HCT116 (cell line): ENCODE measurements at places on chromosomes 4 and X.
A peak's percentile ranks its signal among the peaks of the same experiment; 100 is the strongest.

DNA sequence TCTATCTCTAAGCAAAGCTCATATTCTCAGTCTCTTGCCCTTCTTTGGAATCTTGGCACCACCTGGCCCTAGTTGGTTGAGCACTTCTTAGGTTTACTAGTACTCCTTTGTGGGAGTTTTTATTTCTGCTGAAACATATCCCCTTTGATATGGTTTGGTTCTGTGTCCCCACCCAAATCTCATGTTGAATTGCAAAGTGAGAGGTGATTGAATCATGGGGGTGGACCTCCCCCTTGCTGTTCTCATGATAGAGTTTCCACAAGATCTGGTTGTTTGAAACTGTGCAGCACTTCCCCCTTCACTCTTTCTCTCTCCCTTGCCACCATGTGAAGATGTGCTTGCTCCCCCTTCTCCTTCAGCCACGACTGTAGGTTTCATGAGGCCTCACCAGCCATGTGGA, 22.2 kb upstream of the SYNPO2 start:
- H3K27ac ChIP-seq: no peak overlapping the region
- no peaks in the 10 kb centered on the region for H3K27me3 ChIP-seq
- H3K4me1 ChIP-seq: no peaks in the 10 kb centered on the region

DNA sequence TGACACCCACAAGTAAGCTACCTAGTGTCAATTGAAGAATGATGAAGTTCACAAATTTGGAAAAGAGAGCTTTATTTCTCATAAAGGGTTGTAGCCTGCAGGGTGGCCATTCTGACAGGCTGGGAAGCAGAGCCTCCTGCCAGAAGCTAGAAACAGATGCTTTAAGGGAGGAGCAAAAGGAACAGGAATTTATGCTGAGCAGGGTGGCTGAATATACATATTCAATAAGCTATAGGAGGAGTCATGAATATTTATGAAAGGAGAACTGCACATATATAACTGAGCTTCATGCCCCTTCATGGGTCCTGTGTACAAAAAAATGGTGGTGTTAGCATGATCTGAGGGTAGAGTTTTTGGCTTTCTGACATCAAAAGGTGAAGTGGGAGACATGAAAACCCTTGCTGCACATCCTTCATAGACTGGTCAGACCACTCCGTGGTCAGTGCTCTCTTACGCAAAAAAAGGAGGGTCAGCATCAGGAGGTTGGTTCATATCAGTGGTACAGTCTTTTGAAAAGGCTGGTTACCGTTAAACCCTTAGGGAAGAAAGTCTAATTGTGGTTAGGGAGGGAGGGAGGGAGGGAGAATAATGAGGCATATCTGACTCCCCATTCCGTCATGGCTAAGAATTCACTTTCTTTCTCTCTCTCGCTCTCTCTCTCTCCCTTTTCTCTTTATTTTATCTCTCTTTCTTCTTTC, 121.4 kb downstream of the LUZP4 start:
- no peak for DNase-seq
- no peaks in the 10 kb centered on the region for H3K4me1 ChIP-seq
- H3K36me3 ChIP-seq: no peaks in the 10 kb centered on the region
- H3K4me3 ChIP-seq: no peak overlapping the region
- no peaks in the 10 kb centered on the region for H3K27me3 ChIP-seq

- H3K27me3 ChIP-seq: no peaks in the 10 kb centered on the region
- H3K4me3 ChIP-seq: no peak overlapping the region
- H3K27ac ChIP-seq: no peak overlapping the region
- H3K4me1 ChIP-seq: no peaks in the 10 kb centered on the region
- no peak for DNase-seq
- no peaks in the 10 kb centered on the region for H3K36me3 ChIP-seq
Observed at GRCh38 chrX:1442016-1442665, 10.6 kb downstream of the ASMTL start.

DNA sequence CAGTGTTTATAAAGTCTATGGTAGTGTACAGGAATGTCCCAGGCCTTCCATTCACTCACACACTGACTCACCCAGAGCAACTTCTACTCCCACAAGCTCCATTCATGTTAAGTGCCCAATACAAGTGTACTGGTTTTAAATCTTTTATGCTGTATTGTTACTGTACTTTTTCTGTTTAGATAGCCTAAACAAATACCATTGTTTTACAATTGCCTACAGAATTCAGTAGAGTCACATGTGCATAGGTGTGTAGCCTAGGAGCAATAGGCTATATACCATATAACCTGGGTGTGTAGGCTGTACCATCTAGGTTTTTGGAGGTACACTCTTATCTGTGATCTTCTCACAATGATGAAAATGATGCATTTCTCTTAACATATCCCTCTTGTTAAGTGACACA, 126.7 kb downstream of the DGKK start:
- no peaks in the 10 kb centered on the region for H3K27me3 ChIP-seq
- no peaks in the 10 kb centered on the region for H3K4me1 ChIP-seq
- DNase-seq: no peak
- no peak overlapping the region for H3K27ac ChIP-seq

GRCh38 chrX:22575161-22575845, 302.6 kb downstream of the CBLL2 start:
- no peaks in the 10 kb centered on the region for H3K36me3 ChIP-seq
- H3K4me3 ChIP-seq: no peak overlapping the region
- no peak overlapping the region for H3K27ac ChIP-seq
- H3K4me1 ChIP-seq: no peaks in the 10 kb centered on the region
- DNase-seq: no peak

- no peak for DNase-seq
- H3K27me3 ChIP-seq: no peaks in the 10 kb centered on the region
- H3K27ac ChIP-seq: no peak overlapping the region
- no peak overlapping the region for H3K4me3 ChIP-seq
- peaks cover 6% of the 10 kb centered on the region; the same call in 1 of the 2 replicates for H3K4me1 ChIP-seq
- no peaks in the 10 kb centered on the region for H3K36me3 ChIP-seq
Observed at GRCh38 chrX:46838486-46838870, 1.6 kb downstream of the RP2 start.

DNA sequence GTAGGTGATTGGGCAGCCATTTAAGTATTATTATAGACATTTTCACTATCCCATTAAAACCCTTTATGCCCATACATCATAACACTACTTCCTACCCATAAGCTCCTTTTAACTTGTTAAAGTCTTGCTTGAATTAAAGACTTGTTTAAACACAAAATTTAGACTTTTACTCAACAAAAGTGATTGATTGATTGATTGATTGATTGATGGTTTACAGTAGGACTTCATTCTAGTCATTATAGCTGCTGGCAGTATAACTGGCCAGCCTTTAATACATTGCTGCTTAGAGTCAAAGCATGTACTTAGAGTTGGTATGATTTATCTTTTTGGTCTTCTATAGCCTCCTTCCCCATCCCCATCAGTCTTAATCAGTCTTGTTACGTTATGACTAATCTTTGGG, 16.3 kb downstream of the HPRT1 start:
- DNase-seq: no peak
- no peak overlapping the region for H3K4me3 ChIP-seq
- H3K4me1 ChIP-seq: no peaks in the 10 kb centered on the region
- peaks cover 5% of the 10 kb centered on the region; the same call in 1 of the 2 replicates for H3K36me3 ChIP-seq
- H3K27me3 ChIP-seq: no peaks in the 10 kb centered on the region

DNA sequence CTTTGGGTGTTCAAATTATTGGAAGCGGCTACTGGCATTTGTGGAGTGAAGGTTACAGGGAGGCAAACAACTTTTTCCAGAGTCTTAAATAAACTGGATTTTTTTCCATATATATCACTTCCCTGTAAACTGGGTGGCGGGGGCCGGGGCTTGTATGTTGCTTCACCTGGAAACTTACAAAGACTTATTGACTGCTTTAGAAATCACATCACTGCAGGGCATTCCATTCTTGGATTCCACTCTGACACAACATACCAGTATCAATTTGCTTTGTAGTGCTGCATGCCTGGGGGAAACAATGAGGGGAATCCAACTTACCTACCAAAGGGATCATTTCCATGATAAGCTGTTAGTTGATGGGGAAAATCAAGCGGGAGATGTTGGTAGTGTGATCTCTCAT, 21.7 kb upstream of the FAM156A start:
- H3K4me3 ChIP-seq: no peak overlapping the region
- no peak for DNase-seq
- peaks cover 4% of the 10 kb centered on the region for H3K4me1 ChIP-seq

DNA sequence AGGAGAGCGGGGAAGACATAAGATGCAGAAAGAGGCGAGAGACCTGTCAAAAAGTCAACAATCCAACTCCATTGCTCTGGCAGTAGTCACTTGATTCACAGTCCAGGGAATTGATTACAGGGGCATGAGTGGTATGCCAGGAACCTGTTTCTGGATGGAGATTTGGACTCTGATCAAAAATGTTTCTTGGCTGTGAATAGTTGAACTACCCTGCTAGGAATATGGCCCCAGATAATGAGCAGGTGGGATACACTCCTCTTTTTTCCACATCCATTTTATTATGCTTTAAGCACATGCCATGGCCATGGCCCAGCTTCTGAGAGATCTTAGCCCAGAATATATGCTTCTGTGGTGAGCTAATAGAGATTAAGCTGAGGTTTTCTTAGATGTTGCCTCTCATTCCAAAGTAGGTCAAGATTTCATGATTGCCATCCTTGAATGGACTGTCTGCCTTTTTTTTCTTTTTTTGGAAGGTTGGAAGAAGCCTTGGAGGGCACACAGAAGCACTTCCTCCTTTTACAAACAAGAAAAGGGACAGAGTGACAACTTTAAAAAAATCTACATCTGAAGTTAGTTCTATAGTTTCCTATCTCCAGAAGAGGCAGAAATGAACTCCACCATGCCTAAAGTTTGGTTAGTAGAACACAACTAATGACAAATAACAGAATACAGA, 121.9 kb downstream of the KIT start:
- no peak for DNase-seq
- H3K4me1 ChIP-seq: no peaks in the 10 kb centered on the region
- no peaks in the 10 kb centered on the region for H3K27me3 ChIP-seq
- H3K36me3 ChIP-seq: no peaks in the 10 kb centered on the region
- no peak overlapping the region for H3K4me3 ChIP-seq
- H3K27ac ChIP-seq: no peak overlapping the region

GRCh38 chrX:37767430-37767829, 12.4 kb upstream of the CYBB start:
- H3K36me3 ChIP-seq: no peaks in the 10 kb centered on the region
- H3K4me3 ChIP-seq: no peak overlapping the region
- H3K27ac ChIP-seq: no peak overlapping the region
- no peaks in the 10 kb centered on the region for H3K4me1 ChIP-seq
- H3K27me3 ChIP-seq: no peaks in the 10 kb centered on the region
- no peak for DNase-seq

DNA sequence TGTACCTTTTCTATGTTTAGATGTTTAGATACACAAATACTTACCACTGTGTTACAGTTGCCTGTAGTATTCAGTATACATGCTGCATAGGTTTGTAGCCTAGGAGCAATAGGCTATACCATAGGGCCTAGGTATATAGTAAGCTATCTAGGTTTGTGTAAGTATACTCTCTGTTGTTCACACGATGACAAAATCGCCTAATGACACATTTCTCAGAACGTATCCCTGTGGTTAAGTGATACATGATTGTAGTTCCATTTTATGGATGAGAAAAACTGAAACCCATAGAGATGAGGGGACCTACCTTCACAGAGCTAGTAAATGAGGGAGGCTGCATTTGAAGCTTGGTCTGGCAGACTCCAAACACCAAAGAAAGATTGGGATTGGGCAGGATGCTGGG, 79.4 kb upstream of the EFNB1 start:
- no peaks in the 10 kb centered on the region for H3K36me3 ChIP-seq
- H3K27ac ChIP-seq: no peak overlapping the region
- H3K4me1 ChIP-seq: no peaks in the 10 kb centered on the region
- H3K4me3 ChIP-seq: no peak overlapping the region
- H3K27me3 ChIP-seq: no peaks in the 10 kb centered on the region
- DNase-seq: no peak

GRCh38 chr4:184416913-184417734, 57.2 kb downstream of the IRF2 start:
- no peak for DNase-seq
- no peaks in the 10 kb centered on the region for H3K27me3 ChIP-seq
- H3K27ac ChIP-seq: peak overlapping the region; percentile 47; the same call in 1 of the 2 replicates
- peaks cover 20% of the 10 kb centered on the region for H3K4me1 ChIP-seq
- no peak overlapping the region for H3K4me3 ChIP-seq

GRCh38 chr4:24913119-24913485, 260 bp upstream of the CCDC149 start:
- H3K27ac ChIP-seq: peak overlapping the region; percentile 73
- H3K4me1 ChIP-seq: peaks cover 13% of the 10 kb centered on the region
- DNase-seq: no peak
- H3K4me3 ChIP-seq: peak overlapping the region; percentile 46
- H3K27me3 ChIP-seq: no peaks in the 10 kb centered on the region

DNA sequence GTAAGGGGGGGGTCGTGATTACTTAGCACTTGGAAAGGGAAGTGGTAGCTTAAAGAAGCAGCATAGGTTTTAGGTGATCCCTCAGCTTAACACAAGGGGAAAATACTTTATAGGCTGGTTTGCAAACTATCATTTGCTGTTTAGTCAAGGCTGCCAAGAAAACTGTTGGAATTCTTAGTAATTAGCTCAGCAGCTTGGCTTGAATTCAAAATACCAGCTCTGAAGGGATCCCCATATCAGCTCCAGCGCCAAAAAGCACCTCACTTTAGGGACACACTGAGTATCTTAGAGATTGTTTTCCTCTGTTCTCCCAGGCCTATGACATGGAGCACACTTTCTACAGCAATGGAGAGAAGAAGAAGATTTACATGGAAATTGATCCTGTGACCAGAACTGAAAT, 8.8 kb downstream of the TNMD start:
- DNase-seq: no peak
- no peak overlapping the region for H3K27ac ChIP-seq
- no peak overlapping the region for H3K4me3 ChIP-seq
- peaks cover 6% of the 10 kb centered on the region; the same call in 1 of the 2 replicates for H3K27me3 ChIP-seq

DNA sequence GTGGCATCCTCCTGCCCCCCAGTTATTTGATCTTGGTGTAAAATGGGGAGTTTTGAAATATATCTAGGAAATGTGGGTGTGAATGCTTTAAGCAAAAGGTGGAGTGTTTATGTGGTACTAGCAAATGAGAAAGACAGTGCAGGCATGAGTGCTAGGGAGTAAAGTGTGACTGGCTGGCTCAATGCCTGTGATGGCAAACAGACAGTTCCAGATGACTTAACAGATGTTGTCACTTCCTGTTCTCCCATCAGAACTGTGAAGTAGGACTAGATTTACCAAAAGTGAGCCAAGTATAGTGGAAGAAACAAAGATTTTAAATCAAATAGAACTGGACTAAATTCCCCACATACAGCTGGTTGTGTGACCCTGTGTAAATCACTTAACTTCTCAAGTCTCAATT, 8.4 kb upstream of the AMOT start:
- H3K4me1 ChIP-seq: no peaks in the 10 kb centered on the region
- no peak overlapping the region for H3K27ac ChIP-seq
- no peak overlapping the region for H3K4me3 ChIP-seq
- DNase-seq: no peak
- no peaks in the 10 kb centered on the region for H3K36me3 ChIP-seq

- H3K27ac ChIP-seq: no peak overlapping the region
- peak; percentile 40 for DNase-seq
- no peaks in the 10 kb centered on the region for H3K4me1 ChIP-seq
- no peaks in the 10 kb centered on the region for H3K27me3 ChIP-seq
- H3K4me3 ChIP-seq: no peak overlapping the region
Observed at GRCh38 chr4:152920768-152921167, 15.4 kb upstream of the FHDC1 start.

- no peaks in the 10 kb centered on the region for H3K36me3 ChIP-seq
- no peaks in the 10 kb centered on the region for H3K4me1 ChIP-seq
- H3K27ac ChIP-seq: no peak overlapping the region
- no peak for DNase-seq
- no peak overlapping the region for H3K4me3 ChIP-seq
Observed at GRCh38 chr4:20625426-20625825, 74.8 kb upstream of the PACRGL start.
